Endothelial cell of umbilical vein (primary cell): ENCODE measurements at places on chromosomes 5 and 9. TPM values are rescaled to one million over a fixed set of nuclear protein-coding genes. Genes with fewer than 3 reads are reported as not detected.

PTGDS gene
- total RNA-seq: not detected in 2 replicates

CFAP90 gene
- total RNA-seq: not detected in 2 replicates

BHMT gene
- not detected in 2 replicates for total RNA-seq

DNA sequence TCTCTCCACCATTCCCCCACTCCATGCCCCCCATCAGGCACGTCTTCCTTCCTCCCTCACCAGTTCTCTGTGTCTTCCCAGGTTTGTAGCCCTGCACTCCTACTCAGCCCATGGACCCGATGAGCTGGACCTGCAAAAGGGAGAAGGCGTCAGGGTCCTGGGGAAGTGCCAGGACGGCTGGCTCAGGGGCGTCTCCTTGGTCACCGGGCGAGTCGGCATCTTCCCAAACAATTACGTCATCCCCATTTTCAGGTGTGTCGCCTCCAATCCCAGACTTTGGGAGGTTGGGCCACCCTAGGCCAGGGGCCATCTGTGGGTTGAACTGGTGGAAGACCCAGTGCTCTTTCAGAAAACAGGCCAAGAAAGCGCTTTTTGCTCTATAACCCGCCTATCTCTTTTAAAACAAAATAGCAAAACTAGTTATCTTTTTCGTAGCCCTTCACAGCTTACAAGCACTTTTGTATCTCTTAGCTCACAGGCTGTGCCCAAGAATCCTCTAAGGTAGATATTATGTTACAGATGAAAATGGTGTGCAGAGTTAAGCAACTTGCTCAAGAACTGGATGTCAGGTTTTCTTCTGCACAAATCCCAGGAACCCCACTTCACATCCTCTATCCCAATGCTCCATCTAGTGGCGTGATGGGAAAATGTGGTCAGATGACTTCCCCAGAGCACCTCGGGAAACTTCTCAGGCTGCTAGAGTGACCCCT lies 56.2 kb downstream of the PLAC8L1 start:
- peak; percentile 74 for DNase-seq
- H3K36me3 ChIP-seq: no peaks in the 10 kb centered on the region
- H3K4me3 ChIP-seq: no peak overlapping the region
- H3K27me3 ChIP-seq: peaks cover 6% of the 10 kb centered on the region

- no peak for DNase-seq
- H3K27ac ChIP-seq: no peak overlapping the region
- no peaks in the 10 kb centered on the region for H3K4me1 ChIP-seq
- no peak overlapping the region for H3K4me3 ChIP-seq
- H3K27me3 ChIP-seq: no peaks in the 10 kb centered on the region
Measured at GRCh38 chr9:117596678-117597077, 107.5 kb upstream of the TLR4 start.

DNA sequence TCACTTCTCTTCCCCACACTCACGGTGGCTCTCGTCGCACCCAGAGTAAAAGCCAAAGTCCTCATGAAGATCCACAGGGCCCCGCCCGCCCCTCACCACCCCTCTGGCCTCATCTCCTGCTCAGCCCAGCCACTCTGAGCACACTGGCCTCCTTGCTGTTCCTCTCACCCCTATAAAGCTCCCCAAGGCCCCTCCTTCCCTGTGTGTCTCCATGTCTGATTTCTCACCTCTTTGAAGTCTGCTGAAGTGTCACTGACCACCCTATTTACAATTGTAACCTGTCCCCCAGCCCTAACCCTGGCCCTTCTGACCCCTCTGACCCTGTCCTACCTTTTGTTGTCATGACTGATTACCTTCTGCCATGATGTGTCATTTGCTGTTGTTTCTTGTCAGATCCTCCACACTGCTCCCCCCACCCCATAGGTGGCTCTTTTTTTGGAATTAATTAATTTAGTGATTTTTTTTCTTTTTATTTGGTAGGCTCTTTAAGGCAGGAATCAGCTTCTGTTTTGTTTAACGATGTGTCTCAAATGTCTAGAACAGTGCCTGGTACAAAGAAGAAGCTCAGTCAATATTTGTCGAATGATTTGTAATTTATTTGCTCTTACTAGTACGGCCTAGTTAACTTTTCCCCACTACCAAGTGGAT lies 90.2 kb downstream of the IQGAP2 start:
- H3K27ac ChIP-seq: no peak overlapping the region
- no peak for DNase-seq
- H3K4me3 ChIP-seq: no peak overlapping the region

DNA sequence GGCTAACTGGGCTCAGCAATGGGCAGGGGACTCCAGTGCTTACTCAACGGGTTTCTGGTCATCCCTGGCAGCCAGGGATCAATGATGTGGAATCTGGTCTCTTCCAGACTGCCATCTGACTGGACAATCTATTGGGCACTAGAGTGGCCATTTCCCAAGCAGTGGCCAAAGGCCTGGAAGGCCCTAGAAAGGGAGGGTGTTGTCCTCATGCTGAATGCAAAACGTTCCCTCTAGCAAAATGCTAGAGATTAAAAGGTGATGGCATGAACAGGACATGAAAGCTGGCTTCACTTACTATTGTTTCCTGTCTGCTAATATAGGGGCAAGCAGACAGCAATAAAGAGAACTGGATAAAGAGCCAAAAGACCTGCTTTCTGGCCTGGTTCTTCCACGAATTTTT lies 254.2 kb upstream of the PANK3 start:
- no peaks in the 10 kb centered on the region for H3K27me3 ChIP-seq
- H3K27ac ChIP-seq: no peak overlapping the region
- no peak for DNase-seq
- no peaks in the 10 kb centered on the region for H3K4me1 ChIP-seq
- H3K36me3 ChIP-seq: no peaks in the 10 kb centered on the region

DNA sequence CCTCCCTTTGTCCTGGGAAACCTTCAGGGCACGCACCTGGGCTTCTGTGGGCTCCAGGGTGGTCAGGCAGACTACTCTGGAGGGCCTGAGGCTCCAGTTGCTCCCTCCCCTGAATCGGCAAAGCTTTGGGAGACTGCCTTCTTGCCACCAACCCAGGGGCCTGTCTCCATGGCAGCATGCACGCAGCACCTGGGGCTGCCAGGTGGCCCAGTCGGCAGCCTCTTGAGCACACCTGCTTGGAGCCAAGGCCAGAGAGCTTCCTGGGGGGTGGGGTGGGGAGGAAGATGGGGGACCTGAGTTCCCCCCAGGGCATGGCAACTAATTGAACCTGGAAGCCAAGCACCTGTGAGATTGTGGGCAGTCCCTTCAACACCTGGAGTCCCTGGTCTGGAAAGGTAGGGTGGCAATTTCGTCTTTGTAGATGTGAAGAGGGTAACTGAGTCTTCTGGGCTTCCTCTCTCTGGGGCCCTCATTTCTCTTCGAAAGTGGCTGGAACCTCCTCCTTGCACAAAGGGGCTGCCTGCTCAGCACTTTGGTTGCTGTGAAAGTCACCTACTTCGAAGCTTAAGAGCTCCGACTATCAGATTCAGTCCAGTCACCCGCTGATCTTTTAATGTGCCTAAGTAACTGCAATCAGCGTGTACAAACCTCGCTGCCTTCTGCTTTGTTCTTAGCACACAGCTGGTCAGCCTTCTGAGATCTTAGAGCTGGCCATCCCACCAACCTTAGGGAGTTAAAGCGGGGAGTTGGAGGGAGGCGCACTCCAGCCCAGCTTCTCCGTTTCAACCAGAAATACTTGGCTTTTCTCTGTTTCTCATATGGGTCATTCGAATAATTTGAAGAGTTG lies 4.0 kb downstream of the RNF183 start:
- H3K4me3 ChIP-seq: no peak overlapping the region
- no peak overlapping the region for H3K27ac ChIP-seq
- no peak for DNase-seq
- H3K27me3 ChIP-seq: peaks cover 8% of the 10 kb centered on the region
- peaks cover 3% of the 10 kb centered on the region for H3K4me1 ChIP-seq
- H3K36me3 ChIP-seq: no peaks in the 10 kb centered on the region

DNA sequence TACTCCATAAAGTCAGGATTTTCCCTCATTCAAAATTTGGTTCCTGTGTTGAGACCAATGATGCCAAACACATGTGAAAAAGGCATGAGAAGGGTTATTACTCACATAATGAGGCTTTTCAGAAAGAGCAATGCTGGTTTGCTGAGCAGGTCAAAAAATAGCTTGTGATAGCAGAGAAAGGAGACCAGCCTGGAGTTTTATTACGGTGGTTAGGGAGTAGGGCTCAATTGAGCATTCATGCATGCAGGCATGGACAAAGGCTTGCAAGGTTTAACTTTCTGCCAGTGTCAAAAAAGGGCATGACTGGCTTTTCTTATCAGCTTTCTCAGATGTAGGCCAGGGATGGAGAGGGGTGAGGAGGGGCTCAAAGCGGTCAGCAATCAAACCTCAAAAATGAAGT lies 628.3 kb downstream of the DNAH5 start:
- H3K4me1 ChIP-seq: no peaks in the 10 kb centered on the region
- H3K36me3 ChIP-seq: no peaks in the 10 kb centered on the region
- DNase-seq: no peak
- H3K27me3 ChIP-seq: no peaks in the 10 kb centered on the region

DNA sequence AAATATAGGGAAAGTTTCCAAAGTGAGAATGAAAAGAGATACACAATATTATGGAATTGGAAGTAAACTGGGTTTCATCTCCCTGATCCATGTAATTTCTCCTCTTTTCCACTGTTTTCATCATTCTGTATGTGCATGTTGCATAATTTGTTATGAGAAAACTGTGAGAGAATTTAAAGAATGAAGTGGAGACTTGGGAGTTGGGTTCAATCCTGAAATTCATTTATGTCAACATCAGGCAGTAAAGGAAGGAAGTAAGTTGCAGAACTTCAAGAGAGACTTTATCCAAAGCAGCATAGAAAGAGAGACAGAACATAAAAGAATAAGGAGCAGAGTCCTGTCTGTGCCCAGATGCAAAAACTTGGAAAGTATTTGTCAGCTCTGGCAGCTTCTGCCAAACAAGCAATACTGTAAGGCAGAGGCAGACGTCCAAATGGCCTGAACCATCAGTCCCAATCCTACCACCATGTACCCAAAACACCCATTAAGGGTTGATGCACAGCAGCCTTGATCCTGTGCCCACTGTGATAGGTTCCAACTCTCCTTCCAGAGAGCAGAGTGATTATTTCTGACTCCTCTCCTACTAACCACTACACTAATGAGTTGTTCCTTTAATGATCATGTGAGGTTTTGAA lies 425.3 kb upstream of the CDH6 start:
- no peak overlapping the region for H3K27ac ChIP-seq
- H3K4me1 ChIP-seq: no peaks in the 10 kb centered on the region
- no peaks in the 10 kb centered on the region for H3K36me3 ChIP-seq
- H3K27me3 ChIP-seq: no peaks in the 10 kb centered on the region

- H3K4me1 ChIP-seq: peaks cover 41% of the 10 kb centered on the region
- DNase-seq: peak; percentile 86
- H3K36me3 ChIP-seq: no peaks in the 10 kb centered on the region
- H3K4me3 ChIP-seq: no peak overlapping the region
Measured at GRCh38 chr5:65137631-65138030, 344.1 kb downstream of the ADAMTS6 start.

GRCh38 chr5:149063896-149064478 lies 1.1 kb upstream of the SH3TC2 start:
- H3K4me3 ChIP-seq: no peak overlapping the region
- no peak overlapping the region for H3K27ac ChIP-seq
- no peaks in the 10 kb centered on the region for H3K36me3 ChIP-seq
- no peaks in the 10 kb centered on the region for H3K27me3 ChIP-seq
- H3K4me1 ChIP-seq: peaks cover 39% of the 10 kb centered on the region
- no peak for DNase-seq

DNA sequence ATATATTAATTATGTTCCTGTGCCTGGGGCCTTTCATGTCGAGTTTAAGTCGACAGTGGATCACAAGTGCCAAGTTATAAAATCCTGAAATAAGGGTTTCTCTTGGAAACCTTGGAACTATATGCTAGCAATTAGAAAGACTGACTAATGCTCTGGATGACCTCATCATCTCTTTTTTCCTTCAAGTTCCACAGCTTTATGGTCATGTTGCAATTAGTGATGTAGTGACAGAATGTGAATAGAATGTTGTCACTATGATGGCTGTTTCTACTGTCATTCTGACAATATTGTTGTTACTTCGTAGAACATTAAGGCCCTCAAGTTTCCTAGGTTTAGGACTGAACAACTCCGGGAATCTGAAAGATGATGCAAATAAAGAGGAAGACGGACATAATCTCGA lies 368.0 kb upstream of the SEMA6A start:
- H3K27me3 ChIP-seq: no peaks in the 10 kb centered on the region
- no peaks in the 10 kb centered on the region for H3K4me1 ChIP-seq
- H3K4me3 ChIP-seq: no peak overlapping the region
- DNase-seq: no peak
- no peaks in the 10 kb centered on the region for H3K36me3 ChIP-seq
- no peak overlapping the region for H3K27ac ChIP-seq

DNA sequence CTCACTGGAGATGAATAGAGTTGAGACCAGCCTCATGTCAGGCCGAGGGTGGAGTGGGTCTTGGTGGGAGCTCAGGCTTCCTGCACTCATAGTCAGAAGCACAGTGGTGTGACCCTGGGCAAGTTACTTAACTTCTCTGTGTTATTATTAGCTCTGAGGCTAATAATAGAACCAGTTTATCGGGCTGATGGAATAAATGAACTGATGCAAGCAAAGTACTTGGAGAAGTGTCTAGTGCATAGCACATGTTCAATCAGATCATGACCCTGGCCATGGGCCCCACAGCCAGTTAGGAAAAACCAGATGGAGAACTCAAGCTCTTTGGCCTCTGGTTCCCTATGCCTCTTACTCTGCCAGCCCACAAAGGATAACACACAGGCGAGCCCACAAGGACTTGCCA lies 45.3 kb upstream of the OSMR start:
- no peaks in the 10 kb centered on the region for H3K36me3 ChIP-seq
- H3K4me1 ChIP-seq: peaks cover 15% of the 10 kb centered on the region
- DNase-seq: no peak
- no peak overlapping the region for H3K4me3 ChIP-seq

- no peak overlapping the region for H3K4me3 ChIP-seq
- no peak overlapping the region for H3K27ac ChIP-seq
- no peak for DNase-seq
- no peaks in the 10 kb centered on the region for H3K27me3 ChIP-seq
- H3K36me3 ChIP-seq: no peaks in the 10 kb centered on the region
Measured at GRCh38 chr9:6356904-6357303, 28.7 kb downstream of the TPD52L3 start.
